ENCODE measurements at places on chromosomes 7 and 10. TPM values are rescaled to one million over a fixed set of nuclear protein-coding genes. Genes with fewer than 3 reads are reported as not detected.

Gene ARHGAP19
- total RNA-seq: 7.3 TPM

Gene IL15RA
- 2.6 TPM for total RNA-seq

Gene SLC29A3
- 2.9 TPM for total RNA-seq

Gene ELN
- not detected for total RNA-seq

Gene ZNRF2
- total RNA-seq: 20.0 TPM

Data from airway epithelial cell (primary cell).